ENCODE measurements at places on chromosomes 4 and X. TPM values are rescaled to one million over a fixed set of nuclear protein-coding genes. Genes with fewer than 3 reads are reported as not detected.

GRCh38 chr4:169143335-169143734, 127.4 kb downstream of the SH3RF1 start:
- no peak for DNase-seq
- H3K4me3 ChIP-seq: no peak overlapping the region
- no peaks in the 10 kb centered on the region for H3K27me3 ChIP-seq
- no peaks in the 10 kb centered on the region for H3K36me3 ChIP-seq

DNA sequence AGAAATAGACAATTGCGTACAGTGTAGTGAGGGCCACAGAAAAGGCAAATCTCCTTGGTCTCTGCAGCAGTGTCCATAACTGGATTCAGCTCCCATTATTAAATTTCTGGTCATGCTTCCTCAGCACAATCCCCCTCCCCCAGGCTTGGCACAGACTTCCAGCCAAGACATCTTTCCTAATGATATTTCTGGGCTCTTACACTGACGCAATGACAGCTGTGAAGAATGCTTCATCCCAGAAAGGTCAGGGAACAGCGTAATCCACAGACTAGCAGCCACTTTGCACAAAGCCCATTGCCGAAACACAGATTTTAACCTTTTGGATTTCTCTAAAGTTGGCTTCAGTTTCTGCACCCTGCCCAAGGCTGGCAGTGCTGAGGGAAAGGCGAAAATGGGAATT, 597.6 kb upstream of the CPEB2 start:
- H3K4me1 ChIP-seq: no peaks in the 10 kb centered on the region
- H3K36me3 ChIP-seq: no peaks in the 10 kb centered on the region
- H3K4me3 ChIP-seq: no peak overlapping the region
- H3K27me3 ChIP-seq: peaks cover 9% of the 10 kb centered on the region
- no peak for DNase-seq

DNA sequence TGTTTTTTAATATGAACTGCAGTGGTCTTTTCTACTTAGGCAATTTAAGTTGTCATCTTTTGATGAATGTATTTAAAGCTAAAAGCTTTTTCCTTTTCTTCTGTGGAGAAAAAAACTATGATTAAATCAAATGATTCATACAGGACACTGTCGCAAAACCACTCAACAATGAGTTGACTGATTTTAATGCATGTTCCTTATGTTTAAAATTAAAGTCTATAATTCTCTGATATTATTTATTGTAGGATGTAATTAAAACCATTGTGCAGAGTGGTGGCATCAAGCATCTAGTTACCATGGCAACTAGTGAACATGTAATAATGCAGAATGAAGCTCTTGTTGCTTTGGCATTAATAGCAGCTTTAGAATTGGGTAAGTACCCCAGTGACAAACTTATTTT, 172.5 kb downstream of the RAP1GDS1 start:
- DNase-seq: no peak
- H3K4me1 ChIP-seq: peaks cover 14% of the 10 kb centered on the region
- peaks cover 14% of the 10 kb centered on the region for H3K36me3 ChIP-seq
- no peak overlapping the region for H3K4me3 ChIP-seq

- H3K36me3 ChIP-seq: peaks cover 9% of the 10 kb centered on the region
- no peak overlapping the region for H3K4me3 ChIP-seq
- H3K4me1 ChIP-seq: peaks cover 5% of the 10 kb centered on the region
- DNase-seq: no peak
Observed at GRCh38 chr4:63505714-63506460, 903.4 kb downstream of the TECRL start.

GRCh38 chr4:18454349-18454748, 432.8 kb upstream of the LCORL start:
- no peaks in the 10 kb centered on the region for H3K4me1 ChIP-seq
- H3K27ac ChIP-seq: no peak overlapping the region
- H3K36me3 ChIP-seq: no peaks in the 10 kb centered on the region
- H3K4me3 ChIP-seq: no peak overlapping the region
- no peaks in the 10 kb centered on the region for H3K27me3 ChIP-seq
- no peak for DNase-seq

- H3K27me3 ChIP-seq: no peaks in the 10 kb centered on the region
- peaks cover 17% of the 10 kb centered on the region for H3K4me1 ChIP-seq
- H3K4me3 ChIP-seq: no peak overlapping the region
- no peaks in the 10 kb centered on the region for H3K36me3 ChIP-seq
- no peak for DNase-seq
- H3K27ac ChIP-seq: no peak overlapping the region
Observed at GRCh38 chr4:141074098-141074878, 59.0 kb downstream of the RNF150 start.

- no peaks in the 10 kb centered on the region for H3K4me1 ChIP-seq
- no peaks in the 10 kb centered on the region for H3K27me3 ChIP-seq
- H3K27ac ChIP-seq: no peak overlapping the region
- no peak for DNase-seq
Observed at GRCh38 chr4:67575232-67576058, 16.9 kb downstream of the STAP1 start.

DNA sequence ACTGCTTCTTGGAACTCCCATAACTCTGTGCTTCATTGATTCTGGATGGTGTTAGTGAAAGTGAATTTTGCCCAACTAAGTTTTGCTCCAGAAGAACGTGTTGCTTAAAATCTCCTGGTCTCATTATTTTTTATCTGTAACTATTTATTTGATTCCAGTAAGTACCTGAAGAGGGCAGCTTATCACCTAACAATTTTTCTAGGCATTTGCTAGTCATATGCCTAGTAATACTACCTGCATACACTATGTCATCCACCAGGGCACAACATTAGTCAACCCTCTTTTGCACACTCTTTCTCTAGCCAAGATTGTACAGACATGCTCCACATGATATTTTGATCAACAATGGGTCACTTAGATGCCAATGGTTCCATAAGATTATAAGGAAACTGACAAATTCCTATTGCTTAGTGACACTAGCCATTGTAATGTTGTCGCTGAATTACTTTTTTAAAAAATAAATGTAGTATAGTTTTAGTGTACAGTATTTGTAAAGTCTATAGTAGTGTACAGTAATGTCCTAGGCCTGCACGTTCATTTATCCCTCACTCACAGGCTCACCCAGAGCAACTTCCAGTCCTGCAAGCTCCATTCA, 499.9 kb upstream of the AADAT start:
- no peaks in the 10 kb centered on the region for H3K4me1 ChIP-seq
- no peak overlapping the region for H3K4me3 ChIP-seq
- H3K27me3 ChIP-seq: peaks cover 21% of the 10 kb centered on the region
- no peaks in the 10 kb centered on the region for H3K36me3 ChIP-seq

DNA sequence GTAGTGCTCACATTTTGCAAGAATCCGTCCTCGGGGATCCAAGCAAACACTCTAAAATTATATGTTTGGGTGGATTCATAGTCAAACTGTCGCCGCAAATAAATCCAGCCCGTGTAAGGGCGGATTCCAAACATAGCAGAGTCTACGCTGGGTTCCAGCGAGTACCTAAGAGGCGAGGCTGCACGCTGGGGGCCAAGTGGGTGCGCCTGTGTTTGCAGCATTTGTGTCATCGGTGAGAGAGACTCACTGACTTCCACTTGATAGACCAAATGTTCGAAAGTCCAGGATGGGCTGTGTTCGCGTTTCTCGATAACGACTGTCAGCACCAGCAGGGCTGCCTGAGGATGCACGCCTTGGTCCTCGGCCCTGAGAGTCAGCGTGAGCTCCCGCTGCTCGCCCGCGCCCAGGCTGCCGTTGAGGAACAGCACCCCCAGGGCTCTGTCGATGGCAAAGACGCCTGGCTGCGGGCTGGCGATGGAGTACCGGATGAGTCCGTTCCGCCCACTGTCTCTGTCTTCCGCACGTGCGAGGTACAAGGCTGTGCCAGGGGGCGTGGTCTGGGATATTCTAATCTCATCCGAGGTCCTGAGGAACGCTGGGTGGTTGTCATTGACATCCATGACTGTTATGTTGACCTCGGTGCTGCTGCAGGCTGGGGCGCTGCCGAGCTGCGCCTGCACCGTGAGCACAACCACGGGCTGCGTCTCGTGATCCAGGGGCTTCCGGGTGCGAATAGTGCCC, 158.7 kb downstream of the DCHS2 start:
- no peak for DNase-seq
- no peak overlapping the region for H3K4me3 ChIP-seq
- H3K36me3 ChIP-seq: no peaks in the 10 kb centered on the region
- H3K4me1 ChIP-seq: no peaks in the 10 kb centered on the region

- H3K4me3 ChIP-seq: no peak overlapping the region
- H3K27me3 ChIP-seq: no peaks in the 10 kb centered on the region
- no peaks in the 10 kb centered on the region for H3K36me3 ChIP-seq
- H3K4me1 ChIP-seq: peaks cover 25% of the 10 kb centered on the region
- no peak overlapping the region for H3K27ac ChIP-seq
- no peak for DNase-seq
Observed at GRCh38 chr4:141409556-141409955, 188.9 kb downstream of the ZNF330 start.

GRCh38 chrX:73412930-73413329, 33.9 kb upstream of the CDX4 start:
- H3K27ac ChIP-seq: no peak overlapping the region
- H3K4me1 ChIP-seq: no peaks in the 10 kb centered on the region
- no peaks in the 10 kb centered on the region for H3K36me3 ChIP-seq
- H3K4me3 ChIP-seq: no peak overlapping the region
- no peaks in the 10 kb centered on the region for H3K27me3 ChIP-seq
- DNase-seq: no peak

Gene TBC1D1
- 92.7 TPM for total RNA-seq

GRCh38 chr4:223913-224497, 81.3 kb downstream of the ZNF732 start:
- H3K4me3 ChIP-seq: no peak overlapping the region
- no peaks in the 10 kb centered on the region for H3K4me1 ChIP-seq
- peaks cover 12% of the 10 kb centered on the region for H3K36me3 ChIP-seq

- no peak for DNase-seq
- peaks cover 70% of the 10 kb centered on the region for H3K36me3 ChIP-seq
- no peak overlapping the region for H3K4me3 ChIP-seq
Observed at GRCh38 chr4:168893807-168894206, 116.2 kb downstream of the CBR4 start.

DNA sequence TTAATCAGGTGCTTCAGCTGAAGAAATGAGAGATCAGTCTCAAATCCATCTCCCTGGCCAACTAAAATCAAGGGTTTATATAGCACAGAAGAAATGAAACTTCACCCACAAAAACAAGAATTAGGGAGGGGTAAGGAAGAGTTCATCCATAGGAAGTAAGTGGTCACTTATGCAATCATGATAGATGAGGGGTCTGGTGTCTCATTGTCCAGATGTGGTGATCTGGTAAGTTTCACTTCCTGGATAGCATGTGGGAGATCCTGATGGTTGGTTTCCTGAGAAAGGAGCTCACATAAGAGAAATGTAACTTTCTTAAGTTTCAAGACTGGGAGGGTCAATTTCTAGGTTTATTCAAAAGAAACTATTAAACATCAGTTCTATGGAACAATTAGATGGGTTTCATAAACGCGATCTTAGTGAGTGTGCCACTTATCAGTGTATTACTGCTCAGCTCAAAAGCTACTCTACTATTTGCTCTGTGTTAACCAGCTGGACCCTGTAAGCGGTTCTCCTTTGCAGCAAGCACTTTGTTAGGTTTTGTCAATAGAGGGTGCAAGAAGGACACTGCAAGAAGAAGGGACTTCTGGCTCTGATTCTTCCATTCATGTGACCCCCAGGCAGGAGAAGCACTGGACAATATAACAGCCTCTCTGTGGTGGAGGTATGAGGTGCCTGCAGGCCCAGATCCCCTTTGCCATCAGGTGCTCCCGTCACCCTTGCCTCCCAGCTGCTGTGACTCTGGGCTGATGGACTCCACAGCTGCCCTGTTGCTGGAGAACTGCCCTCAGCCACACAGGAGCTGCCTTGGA, 35.4 kb upstream of the HPSE start:
- H3K36me3 ChIP-seq: no peaks in the 10 kb centered on the region
- no peak for DNase-seq
- peaks cover 11% of the 10 kb centered on the region for H3K27me3 ChIP-seq
- H3K27ac ChIP-seq: no peak overlapping the region
- no peak overlapping the region for H3K4me3 ChIP-seq
- no peaks in the 10 kb centered on the region for H3K4me1 ChIP-seq

- H3K4me1 ChIP-seq: no peaks in the 10 kb centered on the region
- peaks cover 4% of the 10 kb centered on the region for H3K27me3 ChIP-seq
- H3K27ac ChIP-seq: no peak overlapping the region
- DNase-seq: no peak
Observed at GRCh38 chr4:26076000-26076587, 162.1 kb downstream of the SMIM20 start.

- H3K36me3 ChIP-seq: no peaks in the 10 kb centered on the region
- H3K4me3 ChIP-seq: no peak overlapping the region
- H3K27me3 ChIP-seq: no peaks in the 10 kb centered on the region
- H3K4me1 ChIP-seq: peaks cover 80% of the 10 kb centered on the region
- peak overlapping the region; percentile 76 for H3K27ac ChIP-seq
- DNase-seq: no peak
Observed at GRCh38 chr4:26326791-26327190, 6.0 kb downstream of the RBPJ start.

DNA sequence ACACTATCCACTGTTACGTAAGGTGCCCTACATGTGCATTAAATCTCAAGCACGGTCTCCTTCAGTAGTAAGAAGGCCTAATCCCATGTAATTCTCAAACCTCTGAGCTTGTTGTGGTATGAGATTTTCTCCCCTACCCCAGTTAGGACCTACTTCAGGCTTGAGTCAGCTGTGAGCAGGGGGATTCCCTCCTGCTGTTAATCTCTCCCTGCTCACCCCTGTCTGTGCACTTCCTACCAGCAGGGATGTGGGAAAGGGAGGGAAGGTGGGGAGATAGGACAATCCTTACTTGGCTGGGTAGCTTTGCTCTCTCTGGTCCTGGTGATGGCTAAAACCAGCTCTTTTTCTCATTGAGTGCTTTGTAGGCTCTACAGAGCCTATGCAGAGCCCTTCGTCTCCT, 60.8 kb downstream of the PALLD start:
- DNase-seq: no peak
- H3K4me3 ChIP-seq: no peak overlapping the region
- H3K36me3 ChIP-seq: no peaks in the 10 kb centered on the region
- no peaks in the 10 kb centered on the region for H3K27me3 ChIP-seq

Gene PARM1
- total RNA-seq: 1.0 TPM

Gene ARHGAP36
- not detected for total RNA-seq

GRCh38 chr4:128940971-128941370, 131.5 kb downstream of the JADE1 start:
- no peaks in the 10 kb centered on the region for H3K27me3 ChIP-seq
- H3K4me1 ChIP-seq: peaks cover 12% of the 10 kb centered on the region
- no peak overlapping the region for H3K4me3 ChIP-seq
- H3K27ac ChIP-seq: no peak overlapping the region
- no peak for DNase-seq

GRCh38 chrX:56763556-56764152, 34.6 kb downstream of the NBDY start:
- H3K4me3 ChIP-seq: no peak overlapping the region
- H3K36me3 ChIP-seq: no peaks in the 10 kb centered on the region
- H3K27me3 ChIP-seq: no peaks in the 10 kb centered on the region
- peaks cover 14% of the 10 kb centered on the region for H3K4me1 ChIP-seq

DNA sequence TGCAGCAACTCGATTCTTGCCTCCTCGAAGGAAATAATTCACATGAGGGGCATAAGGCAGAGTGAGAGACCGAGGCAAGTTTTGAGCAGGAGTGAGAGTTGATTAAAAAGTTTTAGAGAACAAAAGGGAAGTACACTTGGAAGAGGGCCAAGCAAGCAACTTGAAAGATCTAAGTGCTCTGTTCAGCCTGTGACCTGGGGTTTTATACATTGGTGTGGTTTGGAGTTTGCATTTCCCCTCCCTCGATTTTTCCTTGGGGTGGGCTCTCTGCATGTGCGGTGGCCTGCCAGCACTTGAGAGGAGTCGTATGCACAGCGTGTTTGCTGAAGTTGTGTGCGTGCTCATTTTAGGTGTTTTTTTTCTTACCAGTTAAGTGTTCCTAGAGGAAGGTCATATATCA, 356.4 kb downstream of the KLHL4 start:
- H3K4me1 ChIP-seq: no peaks in the 10 kb centered on the region
- no peak overlapping the region for H3K4me3 ChIP-seq
- no peaks in the 10 kb centered on the region for H3K36me3 ChIP-seq
- H3K27me3 ChIP-seq: no peaks in the 10 kb centered on the region
- no peak for DNase-seq

Gene MND1
- 2.2 TPM for total RNA-seq
